ENCODE measurements at places on chromosomes 13 and 19.
A peak's percentile ranks its signal among the peaks of the same experiment; 100 is the strongest.

- DNase-seq = no peak
Measured at GRCh38 chr13:113794764-113795173, 35.7 kb downstream of the TMEM255B start.

DNA sequence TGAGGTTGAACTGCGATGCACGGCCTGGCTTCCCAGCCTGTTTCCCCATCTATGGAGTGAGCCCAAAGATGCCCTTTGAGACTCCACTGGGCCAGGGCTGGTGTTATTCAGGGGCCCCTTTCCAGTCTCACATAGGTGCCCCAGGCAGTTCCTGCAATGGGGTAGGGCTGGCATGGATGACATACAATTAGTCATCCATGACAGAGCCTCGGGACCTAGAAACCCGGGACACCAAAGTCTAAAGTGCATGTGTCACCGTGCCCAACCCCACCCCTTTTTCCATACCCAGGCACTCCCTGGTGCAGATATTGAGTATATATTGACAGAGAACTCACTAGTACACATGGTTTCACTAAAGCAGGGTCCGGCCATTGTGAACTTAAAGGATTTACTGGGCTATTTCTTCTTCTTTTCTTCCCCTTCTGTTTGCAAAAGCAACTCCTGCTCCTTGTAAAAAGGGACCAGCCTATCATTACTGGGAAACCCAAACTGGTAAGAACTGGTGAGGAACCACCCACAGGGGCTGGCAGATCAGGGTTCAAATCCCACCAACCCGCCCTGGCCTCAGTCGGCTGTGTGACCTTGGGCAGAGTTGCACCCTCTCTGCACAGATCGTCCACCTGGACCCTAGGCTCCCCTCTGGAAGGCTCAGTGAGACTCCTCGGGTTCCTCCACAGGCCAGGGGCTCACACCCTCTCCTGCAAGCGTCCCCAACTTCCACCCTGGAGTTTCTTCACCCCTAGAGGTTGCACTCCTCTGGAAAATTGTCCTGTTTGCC lies 2.7 kb downstream of the B3GNT3 start:
- no peak for DNase-seq

DNA sequence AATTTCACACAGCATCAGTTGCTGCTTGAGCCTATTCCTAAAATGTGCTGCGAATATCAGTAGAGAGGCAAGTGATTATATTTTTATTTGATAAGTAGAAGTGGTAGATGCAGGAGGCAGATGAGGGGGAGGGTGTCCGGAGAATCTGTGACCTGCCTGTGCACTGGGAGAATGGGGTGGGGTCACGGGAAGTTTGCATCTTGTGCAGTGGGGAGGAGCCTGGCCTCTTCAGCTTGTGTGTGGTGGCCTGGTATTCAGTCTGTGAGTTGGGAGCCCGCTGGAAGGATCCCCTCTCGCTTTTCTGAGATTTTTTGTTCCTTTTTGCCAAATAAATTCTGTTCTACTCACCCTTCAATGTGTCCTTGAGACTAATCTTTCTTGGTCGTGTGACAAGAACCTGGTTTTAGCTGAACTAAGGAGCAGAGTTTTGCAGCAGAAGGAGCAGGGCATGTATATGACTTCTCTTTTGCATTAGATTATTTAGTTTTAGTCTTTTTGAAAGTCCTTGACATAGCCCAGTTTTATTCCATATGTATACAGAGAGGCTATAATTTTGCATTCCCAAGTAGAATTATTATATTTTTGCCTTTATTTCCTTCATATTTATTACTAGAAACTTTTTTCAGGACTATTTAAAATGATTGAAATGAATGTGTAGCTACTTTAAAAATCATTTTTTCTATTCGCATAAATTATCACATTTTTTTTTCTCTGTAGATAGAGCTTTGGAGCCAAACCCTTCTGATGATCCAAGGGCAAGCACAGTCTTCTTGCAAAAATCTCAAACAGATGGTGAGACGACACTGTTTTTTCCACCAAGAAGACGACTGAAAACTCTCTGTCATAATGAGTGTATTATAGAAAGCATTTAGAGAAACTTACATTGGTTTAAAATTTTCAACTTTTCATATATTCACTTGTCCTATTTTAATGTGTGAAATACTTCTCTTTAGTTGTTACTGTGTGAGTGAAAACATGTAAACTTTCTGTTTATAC lies 1257.2 kb downstream of the UQCRFS1 start:
- no peak for DNase-seq

GRCh38 chr13:109998684-109999533 lies 212.5 kb upstream of the IRS2 start:
- no peak for DNase-seq

DNA sequence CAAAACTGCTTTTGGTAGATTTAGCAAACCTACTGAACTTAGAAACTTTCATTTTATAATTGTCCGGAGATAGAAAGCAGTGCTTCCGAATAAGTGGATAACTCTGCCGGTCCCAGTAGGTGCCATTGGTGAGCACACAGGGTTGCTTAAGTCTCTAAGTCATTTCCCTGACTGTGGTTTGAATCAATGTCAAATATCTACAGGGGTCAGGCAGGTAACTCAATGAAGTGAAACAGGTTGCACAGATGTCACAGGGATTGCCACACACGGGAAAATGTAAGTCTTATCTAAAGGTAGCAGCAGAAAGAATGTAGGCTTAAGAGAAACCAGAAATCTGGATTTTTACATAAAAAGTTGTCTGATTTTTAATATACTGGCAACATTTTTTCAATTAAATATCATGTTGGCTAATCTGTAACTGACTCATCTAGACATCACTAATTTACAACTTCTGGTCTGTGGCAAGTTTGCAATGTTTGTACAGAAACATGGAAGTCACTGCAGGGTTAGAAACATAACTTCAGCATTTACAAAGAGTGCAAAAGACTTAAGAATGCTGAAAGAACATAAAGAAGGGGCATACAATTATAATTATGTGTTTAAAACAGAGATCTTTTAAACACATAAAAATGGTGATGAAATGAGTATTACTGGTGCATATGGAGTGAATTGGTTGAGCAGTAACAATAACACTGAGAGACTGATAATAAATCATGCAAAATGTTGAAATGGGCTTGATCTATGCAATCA lies 14.3 kb upstream of the LRRC63 start:
- no peak for DNase-seq

DNA sequence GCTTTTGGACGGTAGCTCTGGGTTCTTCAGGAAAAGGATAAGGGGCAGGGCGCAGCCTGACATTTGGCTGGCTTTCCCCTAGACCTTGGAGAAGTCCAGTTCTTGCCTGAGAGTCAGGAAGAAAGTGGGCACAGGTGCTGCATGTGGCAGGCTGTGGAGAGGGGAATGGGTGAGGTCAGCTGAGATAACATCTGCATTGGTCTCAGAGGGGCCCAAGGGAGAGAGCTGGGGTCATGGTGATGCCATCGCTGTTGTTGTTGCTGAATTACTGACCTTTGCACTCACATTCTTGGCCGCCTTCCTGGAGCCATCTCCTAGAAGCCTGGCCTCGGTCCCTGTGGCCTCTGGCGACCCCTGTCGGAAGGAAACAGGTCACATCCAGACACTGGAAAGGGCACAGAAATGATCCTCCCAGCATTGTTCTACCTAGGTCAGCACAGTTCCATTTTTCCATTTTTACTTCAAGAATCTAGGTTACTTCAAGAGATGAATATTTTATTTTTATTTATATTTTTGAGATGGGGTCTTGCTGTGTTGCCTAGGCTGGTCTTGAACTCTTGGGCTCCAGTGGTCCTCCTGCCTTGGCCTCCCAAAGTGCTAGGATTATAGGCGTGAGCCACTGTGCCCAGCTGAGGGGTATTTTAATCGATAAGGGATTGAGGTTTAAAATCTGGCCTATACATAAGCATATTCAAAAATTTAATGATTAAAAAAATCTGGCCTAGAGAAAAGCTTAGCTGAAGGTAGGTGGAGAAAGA lies 6.5 kb upstream of the LIPE start:
- peak; percentile 67 for DNase-seq

- DNase-seq = no peak
Measured at GRCh38 chr13:57353831-57354230, 186.8 kb downstream of the PRR20E start.

DNA sequence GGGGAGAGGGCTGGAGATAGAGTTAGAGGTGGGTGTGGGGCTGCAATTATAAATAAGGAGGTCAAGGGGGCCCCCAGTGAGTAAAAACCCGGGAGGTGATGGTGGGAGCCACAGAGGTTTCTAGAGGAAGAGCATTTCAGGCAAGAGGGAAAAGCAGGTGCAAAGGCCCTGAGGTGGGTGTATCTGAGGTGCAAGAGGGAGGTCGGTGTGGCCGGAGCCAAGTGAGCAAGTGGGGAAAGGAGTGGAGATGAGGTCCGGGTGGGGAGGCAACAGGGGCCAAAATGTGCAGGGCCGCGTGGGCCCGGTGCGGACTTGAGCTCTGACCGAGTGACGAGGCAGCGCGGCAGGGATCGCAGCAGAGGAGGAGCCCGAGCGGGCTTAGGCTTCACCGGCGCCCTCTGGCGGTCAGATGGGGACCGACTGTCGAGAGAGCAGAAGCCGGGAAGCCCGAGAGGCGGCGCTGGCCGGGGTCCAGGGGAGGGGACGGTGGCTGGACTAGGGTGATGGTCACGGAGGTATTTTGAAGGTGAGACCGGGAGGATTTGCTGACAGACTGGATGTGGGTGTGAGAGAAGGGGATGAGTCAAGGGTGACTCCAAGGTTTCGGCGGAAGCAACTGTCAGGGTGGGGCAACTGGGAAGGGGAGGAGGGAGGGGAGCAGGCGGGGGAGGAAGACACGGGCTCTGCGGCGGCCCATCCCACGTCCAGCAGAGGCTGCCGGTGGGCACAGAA lies 17.7 kb upstream of the SPACA4 start:
- peak; percentile 79 for DNase-seq

DNA sequence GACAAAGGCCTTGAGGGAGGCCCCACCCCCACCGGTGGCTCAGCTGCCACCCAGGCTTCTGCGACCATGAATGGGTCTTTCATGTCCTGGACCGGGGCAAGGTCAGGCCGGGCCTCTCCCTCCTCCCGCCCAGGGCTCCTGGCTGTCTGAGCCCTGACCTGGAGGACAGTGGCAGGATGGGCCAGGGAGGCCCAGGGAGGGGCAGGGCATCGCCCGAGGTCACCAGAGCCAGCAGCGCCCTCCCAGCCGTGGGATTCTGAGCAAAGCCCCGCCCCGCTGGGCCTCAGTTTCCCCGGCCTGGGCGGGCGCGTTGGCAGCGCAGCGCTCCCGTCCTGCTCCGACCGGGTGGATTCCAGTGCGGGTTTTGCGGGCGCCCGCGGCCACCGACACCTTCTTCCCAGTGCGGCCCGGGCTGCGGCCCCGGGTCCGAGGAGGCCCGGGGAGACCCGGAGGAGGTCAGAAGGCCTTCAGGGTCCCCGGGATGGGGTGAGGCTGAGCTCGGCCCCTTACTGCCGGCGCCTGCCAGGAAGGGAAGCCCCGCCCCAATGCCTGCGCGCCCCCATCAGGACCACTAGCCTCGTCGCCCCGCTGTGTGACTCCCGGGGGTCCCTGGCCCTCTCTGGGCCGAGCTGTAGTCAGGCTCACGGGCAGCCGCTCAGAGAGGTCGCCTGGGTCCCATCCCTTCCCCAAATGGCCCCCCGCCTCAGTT lies 24.6 kb upstream of the SEMA6B start:
- DNase-seq = no peak

GRCh38 chr13:54287062-54287764 lies 1258.6 kb downstream of the OLFM4 start:
- no peak for DNase-seq

DNA sequence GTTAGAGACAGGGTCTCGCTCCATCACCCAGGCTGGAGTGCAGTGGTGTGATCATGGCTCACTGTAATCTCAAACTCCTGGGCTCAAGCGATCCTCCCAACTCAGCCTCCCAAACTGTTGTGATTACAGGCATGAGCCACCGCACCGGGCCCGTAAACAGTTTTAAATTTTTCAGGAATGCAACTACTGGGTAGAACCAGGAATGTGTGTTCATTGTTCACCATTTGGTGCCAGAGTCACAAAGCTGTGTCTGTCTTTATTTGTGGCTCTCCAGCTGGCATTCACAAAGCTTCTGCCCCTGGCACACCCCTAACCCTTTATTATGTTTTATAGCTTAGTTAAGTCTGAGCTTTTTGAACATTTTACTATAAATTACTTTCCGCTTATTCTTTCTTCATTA lies 19.8 kb upstream of the ACP7 start:
- no peak for DNase-seq

DNA sequence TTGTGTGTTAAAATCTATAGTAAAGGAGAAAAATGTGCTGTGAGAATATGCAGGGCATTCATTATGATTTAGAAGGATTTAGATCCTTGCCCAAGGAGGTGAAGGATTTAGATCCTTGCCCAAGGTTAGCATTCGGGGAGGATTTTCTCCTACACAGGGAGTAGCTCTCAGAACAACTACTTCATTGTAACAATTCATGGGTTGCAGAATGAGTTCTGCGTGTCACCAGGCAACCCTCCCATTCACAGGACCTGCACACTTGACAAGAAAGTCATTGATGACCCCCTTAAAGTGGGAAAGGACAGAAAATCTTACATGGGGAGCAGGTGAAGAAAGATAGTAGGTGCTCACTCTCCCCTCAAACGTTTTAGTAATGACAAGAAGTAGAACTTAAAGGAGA lies 167.1 kb upstream of the MAB21L1 start:
- no peak for DNase-seq

DNA sequence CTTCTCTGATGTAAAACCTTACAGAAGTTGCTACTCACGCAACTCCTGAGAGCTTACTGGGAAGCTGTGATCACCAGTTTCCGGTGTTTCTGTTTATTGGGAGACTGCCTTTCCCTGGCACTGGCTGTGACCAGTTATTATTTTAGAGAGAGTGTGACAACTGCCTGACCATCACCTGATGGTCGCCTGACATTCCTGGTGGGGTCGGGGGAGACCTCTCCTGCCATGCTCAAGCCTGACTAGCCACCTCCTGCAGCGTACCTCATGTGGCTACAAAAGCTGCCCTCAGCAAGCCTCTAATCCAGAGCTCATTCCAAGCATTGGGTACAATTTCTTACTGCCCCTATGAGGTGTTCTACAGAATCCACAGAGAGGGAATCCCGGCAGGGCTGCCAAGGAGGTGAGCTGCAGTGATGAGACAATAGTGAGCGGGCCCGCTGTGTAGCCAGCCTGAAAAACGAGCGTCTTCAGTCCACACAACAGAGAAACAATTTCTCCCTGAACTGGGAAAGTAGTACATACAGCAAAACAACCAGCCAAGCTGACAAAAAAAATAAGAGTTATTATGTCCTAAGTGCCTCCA lies 28.7 kb downstream of the GJA3 start:
- DNase-seq = no peak

- DNase-seq = no peak
Measured at GRCh38 chr19:18809149-18809868, 18.2 kb upstream of the COMP start.

- DNase-seq = no peak
Measured at GRCh38 chr13:49400755-49401659, 42.9 kb downstream of the CAB39L start.

GRCh38 chr13:83372786-83373185 lies 509.5 kb downstream of the SLITRK1 start:
- DNase-seq = no peak

All from caudate nucleus (tissue), 63 donors.